Colonic mucosa (tissue), 4 donors: ENCODE measurements at places on chromosomes 7 and 10.

DNA sequence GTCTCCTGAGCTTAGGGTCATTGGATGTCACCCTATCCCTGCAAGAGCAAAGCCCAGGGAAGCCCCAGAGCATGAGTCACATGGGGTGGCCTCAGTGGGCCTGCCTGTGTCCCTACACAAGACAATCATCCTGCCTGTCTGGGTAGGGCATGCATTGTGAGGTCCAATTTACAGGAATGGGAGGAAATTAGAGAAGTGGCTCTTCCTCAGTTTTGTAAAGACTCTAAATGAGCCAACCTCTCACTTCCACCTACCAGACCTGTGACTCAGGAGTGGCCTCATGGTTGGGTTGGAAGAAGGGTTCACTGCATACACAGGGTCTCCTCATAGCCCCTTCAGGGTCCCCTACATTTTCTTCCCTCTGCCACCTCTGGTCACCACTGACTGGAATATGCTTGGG, 43.6 kb upstream of the SMNDC1 start:
- DNase-seq: no peak

DNA sequence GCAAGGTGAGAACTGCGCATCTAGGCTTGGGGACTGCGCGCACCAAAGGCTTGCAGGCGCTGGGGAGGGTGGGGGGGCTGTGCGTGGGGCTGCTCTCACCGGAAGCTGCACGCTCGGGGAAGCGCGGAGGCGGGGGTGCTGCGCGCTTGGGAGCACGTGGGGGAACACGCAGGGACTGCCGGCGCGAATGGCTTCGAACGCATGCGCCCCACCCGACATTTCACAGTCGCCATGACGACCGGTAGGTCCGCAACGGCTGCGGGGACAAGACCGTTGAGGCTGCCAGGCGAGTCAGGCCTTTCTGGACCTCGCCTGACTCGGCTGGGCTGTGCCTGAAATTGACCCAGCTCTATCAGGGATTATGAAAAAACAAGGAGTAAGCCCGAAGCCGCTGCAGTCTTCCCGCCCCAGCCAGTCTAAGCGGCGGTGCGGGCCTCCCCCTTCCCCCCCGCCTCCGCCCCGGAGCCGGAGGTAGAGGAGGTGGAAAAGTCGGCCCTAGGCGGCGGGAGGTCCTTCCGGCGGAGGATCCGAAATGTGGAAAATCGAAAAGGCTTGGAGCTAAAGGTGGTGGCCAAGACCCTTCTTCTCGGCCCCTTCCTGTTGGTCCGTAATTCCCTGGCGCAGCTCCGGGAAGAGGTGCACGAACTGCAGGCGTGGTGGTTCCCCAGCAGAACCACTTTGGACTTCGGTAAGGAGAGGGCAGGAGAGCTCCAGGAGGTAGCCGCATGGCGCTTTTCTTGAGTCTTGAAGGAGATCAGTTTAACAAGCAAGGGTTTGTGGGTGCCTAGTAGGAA, 34.9 kb upstream of the STEAP1 start:
- peak; percentile 25 for DNase-seq

- DNase-seq: no peak
Observed at GRCh38 chr7:158847451-158847866, 8.9 kb upstream of the DYNC2I1 start.

DNA sequence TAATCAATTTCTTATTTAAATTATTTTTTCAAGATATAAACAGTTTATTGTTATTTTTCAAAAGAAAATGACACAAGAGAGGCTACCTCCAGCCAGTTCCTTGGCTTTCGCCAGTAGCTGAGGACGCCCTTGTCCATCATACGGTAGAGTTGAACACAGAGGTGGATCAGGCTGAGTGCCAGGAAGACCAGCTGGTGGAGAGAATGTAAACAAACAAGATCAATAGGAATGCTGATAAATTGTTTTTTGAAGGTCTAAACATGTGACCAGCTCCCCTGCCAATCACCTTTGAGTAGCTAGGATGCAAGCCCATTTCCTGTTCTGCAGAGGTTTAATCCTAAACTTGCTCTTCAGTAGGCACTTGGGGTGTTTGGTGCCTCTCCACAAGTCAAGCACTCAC, 138.9 kb downstream of the PKD1L1 start:
- DNase-seq: no peak
